ENCODE measurements at places on chromosomes 7 and 10.
A peak's percentile ranks its signal among the peaks of the same experiment; 100 is the strongest.

DNA sequence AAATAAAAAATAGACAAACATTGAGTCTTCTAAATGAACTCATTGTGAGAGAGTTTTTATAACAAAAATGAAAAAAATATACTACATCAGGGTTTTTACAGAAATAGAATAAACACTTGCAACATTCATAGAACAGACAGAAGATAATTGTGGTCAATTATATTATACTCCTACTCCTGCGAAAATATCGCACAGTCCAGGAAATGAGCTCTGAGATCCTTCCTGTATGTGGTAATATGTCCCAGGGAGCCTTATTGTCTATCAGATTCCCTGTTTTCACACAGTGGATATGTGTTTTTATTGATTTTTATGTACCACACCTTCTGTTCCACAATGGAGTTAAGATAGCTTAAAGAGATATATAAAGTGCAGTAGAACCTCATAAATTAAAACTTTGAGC, 27.5 kb upstream of the RELN start:
- no peak for DNase-seq

GRCh38 chr7:135659159-135659846, 3.0 kb upstream of the STMP1 start:
- no peak for DNase-seq

- peak; percentile 51 for DNase-seq
Measured at GRCh38 chr10:102352066-102352715, 43.3 kb upstream of the NFKB2 start.

GRCh38 chr10:20299034-20299736, 483.0 kb downstream of the PLXDC2 start:
- no peak for DNase-seq

DNA sequence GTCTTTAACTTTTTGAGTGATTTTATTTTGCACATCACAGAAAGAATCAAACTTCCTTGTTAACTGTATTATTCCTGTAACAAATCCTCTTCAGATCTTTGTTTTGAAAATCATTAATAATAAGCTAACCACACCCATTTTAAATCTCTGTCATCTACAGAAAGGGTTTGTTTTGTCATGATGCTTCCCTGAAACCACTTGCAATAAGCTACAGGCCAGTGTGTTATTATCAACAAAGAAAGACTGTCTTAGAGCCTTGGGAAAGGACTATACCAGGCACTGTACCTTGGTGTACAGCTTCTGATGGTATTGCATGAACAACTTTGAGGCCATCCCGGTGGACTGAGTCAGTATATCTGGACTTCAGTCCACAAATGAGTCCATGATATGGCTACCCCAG, 145.3 kb upstream of the FAM3C start:
- DNase-seq = no peak

- DNase-seq = no peak
Measured at GRCh38 chr10:71509444-71509843, 112.7 kb downstream of the CDH23 start.

DNA sequence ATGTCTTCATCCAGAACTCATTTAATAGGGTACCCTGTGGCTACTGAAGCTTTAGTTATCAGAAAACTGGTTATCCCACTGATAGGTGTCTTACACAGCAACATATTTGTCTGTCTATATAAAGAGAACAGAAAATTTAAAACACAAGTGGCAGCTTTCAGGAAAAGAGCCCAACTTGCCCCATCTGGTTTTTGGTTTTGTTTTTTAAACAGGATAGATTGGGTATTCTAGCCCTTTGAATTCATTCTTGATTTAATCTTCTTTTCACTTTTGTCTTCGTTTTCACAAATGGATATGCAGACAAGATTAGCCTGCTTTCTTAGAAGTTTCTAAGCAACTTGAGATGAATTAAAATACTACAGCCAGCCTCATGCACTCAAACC, 91.3 kb downstream of the KLF6 start:
- DNase-seq = no peak

DNA sequence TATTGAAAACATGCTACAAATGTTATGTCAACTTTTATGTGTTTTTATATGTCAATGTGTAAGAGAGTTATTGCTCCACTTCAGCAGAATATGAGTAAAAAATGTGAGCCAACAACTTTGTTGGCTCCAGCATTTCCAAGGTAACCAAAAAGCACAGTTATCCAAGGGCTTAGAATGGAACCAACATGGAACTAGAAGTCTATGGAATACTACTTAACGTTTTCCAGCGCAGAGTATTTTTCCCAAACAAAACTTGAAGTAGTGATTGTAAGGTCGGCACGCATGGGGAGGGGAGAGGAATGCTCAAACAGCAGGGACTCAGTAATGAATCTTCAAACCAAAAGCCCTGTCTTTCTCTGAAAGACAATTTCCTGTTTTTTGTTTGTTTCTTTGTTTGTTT, 45.0 kb upstream of the TSPAN13 start:
- DNase-seq = no peak

- no peak for DNase-seq
Measured at GRCh38 chr7:24877790-24878311, 102.1 kb downstream of the OSBPL3 start.

- no peak for DNase-seq
Measured at GRCh38 chr10:124588736-124589490, 127.3 kb downstream of the LHPP start.

DNA sequence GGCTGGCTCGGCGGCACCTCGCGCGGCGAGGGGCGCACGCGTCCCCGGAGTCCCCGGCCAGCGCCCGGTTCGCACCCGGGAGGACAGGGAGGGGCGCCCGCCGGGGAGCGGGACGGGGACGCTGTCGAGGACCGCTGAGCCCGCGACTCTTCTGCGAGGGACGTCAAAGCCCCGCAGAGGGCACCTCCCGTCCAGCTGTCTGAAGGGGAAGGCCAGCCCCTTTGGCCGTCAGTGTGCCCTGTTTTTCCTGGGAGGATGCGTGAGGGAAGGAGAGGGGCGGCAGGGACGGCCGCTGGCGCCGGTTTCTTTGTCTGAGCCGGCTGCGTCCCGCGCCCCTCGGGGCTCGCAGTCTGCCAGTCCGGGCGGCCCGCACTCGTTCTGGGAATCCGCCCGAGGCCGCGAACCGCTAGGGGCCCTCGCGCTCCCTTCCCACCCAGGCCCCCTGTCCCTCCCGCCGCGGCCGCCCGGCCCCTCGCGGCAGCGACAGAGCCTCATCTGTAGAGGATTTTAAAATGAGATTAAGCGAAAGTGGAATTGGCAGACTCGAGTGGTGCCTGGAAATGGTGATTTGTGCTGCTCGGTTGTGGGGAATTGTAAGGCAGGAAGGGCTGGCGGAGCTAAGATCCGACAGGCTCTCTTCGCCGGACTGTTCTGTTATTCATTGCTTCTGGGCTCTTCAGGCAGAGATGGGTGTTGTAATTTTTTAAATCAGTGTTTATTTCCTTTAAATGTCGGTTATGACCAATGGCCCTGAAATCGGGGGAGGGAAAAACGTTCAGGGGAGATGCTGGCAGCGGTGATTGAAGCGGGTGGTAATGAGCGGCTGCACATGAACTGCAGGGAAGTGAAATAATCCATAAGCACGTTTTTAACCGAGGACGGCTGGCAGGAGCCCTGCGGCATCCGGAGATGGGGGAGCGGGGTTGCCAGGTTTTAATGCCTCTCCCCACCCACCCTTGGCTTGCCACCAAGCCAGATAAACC, 618 bp upstream of the RELN start:
- DNase-seq = no peak

- DNase-seq = no peak
Measured at GRCh38 chr10:20147684-20148083, 331.5 kb downstream of the PLXDC2 start.

GRCh38 chr7:7416031-7416858, 119.4 kb downstream of the COL28A1 start:
- no peak for DNase-seq

DNA sequence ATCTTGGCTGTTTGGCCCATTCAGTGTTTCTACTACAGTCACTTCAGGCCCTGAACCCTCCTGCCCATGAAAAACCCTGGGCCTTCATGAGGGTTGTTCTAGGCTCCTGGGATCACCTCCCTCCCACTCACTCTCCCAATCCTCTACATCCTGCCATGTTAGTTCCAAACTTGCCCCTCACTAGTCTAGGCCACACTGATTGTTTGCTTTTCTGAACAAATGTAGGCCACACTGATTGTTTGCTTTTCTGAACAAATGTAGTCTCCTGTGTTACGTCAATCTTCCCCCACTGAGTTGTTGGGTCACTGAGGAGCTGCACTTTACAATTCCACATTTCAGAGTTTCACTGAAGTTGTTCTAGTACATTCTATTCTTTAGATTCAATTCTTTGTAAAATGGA, 5.3 kb upstream of the ALDH18A1 start:
- no peak for DNase-seq

GRCh38 chr7:68107261-68107660, 1110.6 kb downstream of the TYW1 start:
- no peak for DNase-seq

- no peak for DNase-seq
Measured at GRCh38 chr10:130135676-130136225, 440 bp upstream of the GLRX3 start.

DNA sequence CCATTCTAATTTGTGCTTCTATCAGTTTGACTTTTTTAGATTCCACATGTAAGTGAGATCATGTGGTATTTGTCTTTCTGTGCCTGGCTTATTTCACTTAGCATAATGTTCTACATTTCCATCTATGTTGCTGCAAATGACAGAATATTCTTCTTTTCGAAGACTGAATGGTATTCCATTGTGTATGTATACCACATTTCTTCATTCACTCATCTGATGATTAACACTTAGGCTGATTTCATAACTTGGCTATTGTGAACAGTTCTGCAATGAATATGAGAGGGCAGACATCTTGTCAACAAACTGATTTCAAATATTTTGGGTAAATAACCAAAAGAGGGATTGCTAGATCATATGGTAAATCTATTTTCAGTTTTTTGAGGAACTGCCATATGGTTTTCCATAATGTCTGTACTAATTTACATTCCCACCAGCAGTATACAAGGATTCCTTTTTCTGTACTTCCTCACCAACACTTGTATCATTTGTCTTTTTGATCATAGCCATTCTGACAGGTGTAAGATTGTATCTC, 52.9 kb downstream of the ZNF22 start:
- no peak for DNase-seq

DNA sequence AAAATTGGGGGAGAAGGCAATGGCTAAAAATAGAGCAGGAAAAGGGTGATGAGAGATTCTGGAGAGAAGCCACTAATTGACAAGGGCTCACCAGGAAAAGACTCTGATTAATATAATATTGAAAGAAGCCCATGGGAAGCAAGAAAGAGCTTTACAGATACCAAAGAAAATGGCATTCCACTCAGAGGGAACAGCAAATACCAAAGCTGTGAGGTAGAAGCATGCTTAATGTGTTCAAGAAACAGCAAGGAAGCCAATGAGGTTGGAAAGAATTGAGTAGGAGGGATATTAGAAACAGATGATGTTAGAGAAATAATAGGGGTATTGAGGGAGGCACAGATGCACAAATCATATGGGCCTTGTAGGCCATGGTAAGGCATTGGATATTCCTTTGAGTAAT, 130.1 kb downstream of the MYO3A start:
- no peak for DNase-seq

DNA sequence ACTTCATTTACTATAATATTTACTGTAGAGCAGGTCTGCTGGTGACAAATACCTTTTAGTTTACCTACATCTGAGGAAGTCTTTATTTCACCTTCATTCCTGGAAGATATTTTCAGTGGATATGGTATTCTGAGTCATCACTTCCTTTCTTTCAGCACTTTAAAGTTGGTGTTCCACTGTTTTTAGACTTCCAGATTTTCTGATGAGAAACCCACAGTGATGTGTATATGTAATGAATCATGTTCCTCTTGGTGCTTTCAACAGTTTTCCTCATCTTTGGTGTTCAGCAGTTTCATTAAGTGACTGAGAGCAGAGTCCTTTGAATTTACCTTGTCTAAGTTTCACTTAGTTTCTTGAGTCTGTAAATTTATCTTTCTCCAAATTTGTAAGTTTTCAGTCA, 36.4 kb downstream of the COPG2 start:
- no peak for DNase-seq

DNA sequence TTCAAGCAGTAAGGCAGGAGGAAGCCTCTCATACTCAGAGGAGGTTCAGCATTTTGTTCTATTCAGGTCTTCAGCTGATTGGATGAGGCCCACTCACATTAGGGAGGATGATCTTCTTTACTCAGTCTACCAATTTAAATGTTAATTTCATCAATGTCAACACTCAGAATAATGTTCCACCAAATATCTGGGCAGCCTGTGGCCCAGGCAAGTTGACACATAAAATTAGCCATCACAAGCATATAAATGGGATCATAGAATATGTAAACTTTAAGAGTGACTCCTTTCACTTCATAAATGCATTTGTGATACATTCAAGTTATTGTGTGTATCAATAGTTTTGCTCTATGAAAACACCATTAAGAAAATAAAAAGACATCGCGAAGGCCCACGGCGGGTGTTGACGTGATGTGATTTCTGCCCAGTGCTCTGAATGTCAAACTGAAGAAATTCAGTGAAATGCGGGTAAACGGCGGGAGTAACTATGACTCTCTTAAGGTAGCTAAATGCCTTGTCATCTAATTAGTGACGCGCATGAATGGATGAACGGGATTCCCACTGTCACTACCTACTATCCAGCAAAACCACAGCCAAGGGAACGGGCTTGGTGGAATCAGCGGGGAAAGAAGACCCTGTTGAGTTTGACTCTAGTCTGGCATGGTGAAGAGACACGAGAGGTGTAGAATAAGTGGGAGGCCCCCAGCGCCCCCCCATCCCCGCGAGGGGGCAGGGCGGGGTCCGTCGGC, 536.1 kb upstream of the AUTS2 start:
- no peak for DNase-seq

GRCh38 chr10:34028936-34029335, 694.5 kb upstream of the NRP1 start:
- no peak for DNase-seq

DNA sequence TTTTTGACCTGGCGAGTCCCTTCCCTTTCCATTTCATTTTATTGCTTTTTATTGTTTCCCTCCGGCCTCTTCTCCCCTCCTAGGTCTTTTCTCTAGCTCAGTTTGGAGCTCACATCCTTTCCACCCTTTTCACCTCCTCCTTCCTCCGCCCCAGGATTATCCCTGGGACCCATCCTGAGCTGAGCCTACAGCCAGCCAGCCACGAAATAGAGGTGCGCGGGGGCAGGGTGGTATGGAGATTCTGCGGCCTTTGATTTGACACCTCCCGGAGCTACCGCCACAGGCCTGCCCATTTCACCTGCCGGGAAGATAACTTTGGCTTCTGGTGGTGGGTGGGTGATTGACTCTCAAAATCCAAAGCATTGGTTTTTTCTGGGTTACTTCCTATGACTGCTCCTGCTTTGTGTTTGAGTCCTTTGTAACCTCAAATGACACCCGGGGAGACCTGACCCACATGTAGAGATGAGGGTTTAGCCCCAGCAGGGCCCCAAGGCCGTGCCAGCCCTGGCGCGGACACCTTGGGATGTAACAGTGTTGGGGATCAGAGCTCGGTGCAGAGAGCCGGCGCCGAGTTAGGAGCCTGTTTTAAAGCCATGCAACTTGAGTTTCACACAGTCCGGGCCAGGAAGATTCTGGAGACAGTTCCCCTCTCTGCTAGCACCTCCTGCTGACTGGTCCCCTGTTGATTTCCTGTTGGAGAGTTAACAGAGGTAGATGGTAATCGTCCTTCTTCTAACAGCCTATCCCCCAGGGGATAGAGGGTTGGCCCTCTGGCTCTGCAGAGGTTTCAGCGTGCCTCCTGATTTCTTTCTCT, 1.5 kb downstream of the DUSP5 start:
- peak; percentile 34 for DNase-seq

- no peak for DNase-seq
Measured at GRCh38 chr10:12583891-12584595, 234.7 kb downstream of the CAMK1D start.

Data from activated T-helper 9 cell treated with anti-CD3 and anti-CD28 coated beads, Interleukin-2, amount 50 U/mL, for 16 hours (primary cell).